Effector CD8-positive, alpha-beta T cell (primary cell): ENCODE measurements at places on chromosomes 1 and 21.
A peak's percentile ranks its signal among the peaks of the same experiment; 100 is the strongest.

- no peak for DNase-seq
Measured at GRCh38 chr1:226739696-226740065, 599 bp upstream of the ITPKB start.

- no peak for DNase-seq
Measured at GRCh38 chr21:38499296-38499695, 1.0 kb upstream of the ERG start.

GRCh38 chr21:33974513-33975468 is 59.2 kb upstream of the ATP5PO start:
- no peak for DNase-seq

GRCh38 chr1:156499842-156500542 is 583 bp downstream of the MEF2D start:
- peak; percentile 42 for DNase-seq

DNA sequence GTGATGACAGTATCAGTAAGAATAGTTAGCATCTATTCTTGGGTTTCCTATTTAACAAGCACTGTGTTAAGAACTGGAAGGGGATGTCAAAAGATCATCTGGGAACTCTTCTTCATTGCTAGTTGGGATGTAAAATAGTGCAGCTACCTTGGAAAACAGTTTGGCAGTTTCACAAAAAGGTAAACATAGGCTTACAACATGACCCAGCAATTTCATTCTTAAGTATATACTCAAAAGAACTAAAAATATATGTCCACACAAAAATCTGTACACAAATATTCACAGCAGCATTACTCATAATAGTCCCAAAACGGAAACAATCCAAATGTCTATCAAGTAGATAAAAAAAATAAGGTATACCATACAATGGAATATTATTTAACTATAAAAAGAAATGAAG is 45.7 kb downstream of the DIPK1A start:
- no peak for DNase-seq

GRCh38 chr1:29461115-29461739 is 224.9 kb downstream of the PTPRU start:
- DNase-seq = no peak

- DNase-seq = no peak
Measured at GRCh38 chr21:44947930-44948331, 8.1 kb downstream of the SLX9 start.

- no peak for DNase-seq
Measured at GRCh38 chr1:91798241-91798648, 87.7 kb downstream of the TGFBR3 start.

- no peak for DNase-seq
Measured at GRCh38 chr1:14997646-14998276, 155.8 kb upstream of the TMEM51 start.

- DNase-seq = no peak
Measured at GRCh38 chr1:174968750-174969244, 30.9 kb upstream of the CACYBP start.

DNA sequence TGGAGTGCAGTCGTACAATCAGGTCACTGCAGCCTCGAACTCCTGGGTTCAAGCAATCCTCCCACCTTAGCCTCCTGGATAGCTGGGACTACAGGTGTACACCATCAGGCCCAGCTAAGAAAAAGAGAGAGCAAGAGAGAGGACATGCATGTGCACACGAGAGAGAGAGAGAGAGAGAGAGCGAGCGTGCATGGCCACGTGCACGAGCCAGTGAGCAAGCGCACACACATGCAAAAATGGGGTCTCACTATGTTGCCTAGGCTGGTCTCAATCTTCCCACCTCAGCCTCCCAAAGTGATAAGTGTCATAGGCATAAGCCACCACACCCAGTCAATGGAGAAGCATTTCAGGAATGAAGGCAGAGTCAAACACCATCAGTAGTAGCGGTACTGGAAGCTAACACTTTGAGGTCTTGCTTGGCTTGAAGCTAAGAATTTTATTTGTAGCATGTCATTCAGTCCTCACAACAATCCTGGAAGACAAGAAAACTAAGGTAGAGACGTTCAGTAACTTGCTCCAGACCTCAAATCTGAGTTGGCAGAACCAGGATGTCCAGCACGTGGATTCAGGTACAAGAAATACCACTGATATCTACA is 14.5 kb downstream of the GNB1 start:
- no peak for DNase-seq

DNA sequence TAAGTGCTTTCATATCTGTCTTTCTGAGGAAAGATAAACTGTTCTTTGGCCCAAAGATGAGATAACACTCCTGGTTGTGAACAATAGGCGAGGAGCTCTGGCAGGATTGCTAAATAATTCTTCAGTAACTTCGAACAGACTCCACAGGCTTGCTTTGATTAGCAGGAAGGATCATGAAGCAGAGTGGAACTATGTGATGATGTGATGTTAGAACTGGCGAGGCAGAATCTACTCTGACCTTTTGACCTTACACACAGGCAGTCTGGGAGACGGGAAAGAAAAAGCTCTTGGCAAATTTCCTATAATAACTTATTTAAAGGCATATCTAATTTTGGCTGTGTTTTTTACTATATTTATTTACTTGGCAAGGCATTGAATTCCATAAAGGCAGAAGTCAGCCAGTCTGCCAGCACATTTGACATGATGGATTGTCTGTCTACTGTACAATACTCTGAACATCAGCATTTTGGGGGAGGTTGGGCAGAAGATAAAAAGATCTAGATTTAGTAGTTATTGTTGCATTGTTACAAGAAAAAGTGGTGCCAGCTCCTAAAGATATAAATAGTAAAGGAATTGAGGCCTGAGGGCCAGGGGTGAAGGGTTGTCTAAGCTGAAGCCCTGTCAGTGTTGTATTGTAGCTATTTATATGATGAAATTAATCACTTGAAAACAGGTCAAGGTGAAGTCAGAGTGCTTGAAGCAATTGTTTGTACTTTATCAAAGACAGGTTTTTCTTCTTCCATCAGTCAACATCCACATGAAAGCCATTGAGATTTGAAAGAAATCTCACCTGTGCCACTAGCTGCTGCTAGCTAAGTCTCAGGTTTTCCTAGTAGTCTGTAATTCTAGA is 708.8 kb downstream of the LTN1 start:
- no peak for DNase-seq

DNA sequence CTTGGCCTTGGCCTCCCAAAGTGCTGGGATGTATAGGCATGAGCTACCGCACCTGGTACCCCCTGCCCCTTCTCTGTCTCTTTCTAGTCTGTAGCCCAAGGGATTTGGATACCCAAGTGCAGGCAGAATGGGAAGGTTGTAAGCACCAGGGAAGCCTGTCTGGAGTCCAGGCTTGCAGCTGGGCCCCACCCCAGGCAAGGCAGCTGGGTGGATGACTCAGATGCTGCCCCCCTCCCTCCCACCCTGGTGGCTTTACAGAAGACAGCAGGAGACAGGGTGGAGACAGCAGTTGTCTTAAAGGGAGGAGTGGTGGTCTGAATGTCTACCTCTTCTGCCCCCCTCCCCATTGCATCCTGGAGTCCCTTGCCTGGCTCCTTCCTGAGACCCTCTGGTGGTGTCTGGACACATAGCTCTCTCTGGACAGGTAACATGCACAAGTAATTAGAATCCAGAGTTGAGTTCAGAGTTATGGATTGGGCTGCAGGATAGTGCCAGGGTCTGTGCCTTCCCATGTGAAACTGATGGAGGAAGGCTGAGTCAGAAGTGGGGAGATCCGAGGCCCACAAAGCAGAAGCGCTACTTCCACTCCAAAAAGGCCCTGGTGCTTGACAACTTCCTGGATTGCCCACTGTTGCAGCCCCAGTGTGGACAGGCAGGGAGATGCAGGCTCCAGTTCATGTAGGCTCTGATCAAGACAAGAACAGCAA is 5.1 kb downstream of the LMNA start:
- no peak for DNase-seq

GRCh38 chr1:203539831-203540546 is 46.0 kb downstream of the OPTC start:
- no peak for DNase-seq

DNA sequence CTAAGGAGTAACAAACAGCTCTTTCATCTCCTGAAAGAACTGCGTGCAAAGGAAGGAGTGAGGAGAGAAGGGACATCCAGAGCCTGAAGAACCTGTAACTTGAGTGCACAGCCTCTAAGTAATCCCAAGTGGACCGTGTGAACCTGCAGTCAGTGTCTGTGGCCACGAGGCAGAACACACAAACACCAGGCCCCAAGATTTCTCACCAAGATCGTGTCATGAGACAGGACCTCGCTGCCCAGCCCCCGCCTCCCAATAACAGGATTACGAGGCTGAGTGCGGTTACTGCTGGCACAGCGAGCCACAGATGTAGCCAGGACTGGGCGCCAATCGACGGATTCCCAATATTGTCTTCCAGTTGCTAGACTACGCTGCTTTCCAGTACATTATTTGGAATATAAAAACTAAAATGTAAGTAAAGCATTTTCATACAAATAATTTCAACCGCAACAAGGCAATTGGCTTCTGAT is 101.3 kb upstream of the SLC25A33 start:
- no peak for DNase-seq

DNA sequence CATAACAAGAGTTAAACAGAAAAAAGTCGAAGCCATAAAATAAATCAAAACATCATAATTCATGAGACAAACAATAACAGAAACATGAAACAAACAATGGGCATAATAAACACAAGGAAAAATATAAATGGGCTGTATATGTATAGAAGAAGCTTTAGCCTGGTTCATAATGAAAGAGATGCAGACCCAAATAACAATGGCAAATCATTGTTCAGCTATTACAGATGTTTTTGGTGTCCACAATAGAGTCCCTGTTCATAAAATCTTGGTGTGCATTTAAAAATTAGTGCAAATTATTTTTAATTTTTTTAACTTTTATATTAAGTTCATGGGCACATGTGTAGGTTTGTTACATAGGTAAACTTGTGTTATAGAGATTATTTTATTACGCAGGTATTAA is 1185.9 kb upstream of the B3GALT2 start:
- no peak for DNase-seq

DNA sequence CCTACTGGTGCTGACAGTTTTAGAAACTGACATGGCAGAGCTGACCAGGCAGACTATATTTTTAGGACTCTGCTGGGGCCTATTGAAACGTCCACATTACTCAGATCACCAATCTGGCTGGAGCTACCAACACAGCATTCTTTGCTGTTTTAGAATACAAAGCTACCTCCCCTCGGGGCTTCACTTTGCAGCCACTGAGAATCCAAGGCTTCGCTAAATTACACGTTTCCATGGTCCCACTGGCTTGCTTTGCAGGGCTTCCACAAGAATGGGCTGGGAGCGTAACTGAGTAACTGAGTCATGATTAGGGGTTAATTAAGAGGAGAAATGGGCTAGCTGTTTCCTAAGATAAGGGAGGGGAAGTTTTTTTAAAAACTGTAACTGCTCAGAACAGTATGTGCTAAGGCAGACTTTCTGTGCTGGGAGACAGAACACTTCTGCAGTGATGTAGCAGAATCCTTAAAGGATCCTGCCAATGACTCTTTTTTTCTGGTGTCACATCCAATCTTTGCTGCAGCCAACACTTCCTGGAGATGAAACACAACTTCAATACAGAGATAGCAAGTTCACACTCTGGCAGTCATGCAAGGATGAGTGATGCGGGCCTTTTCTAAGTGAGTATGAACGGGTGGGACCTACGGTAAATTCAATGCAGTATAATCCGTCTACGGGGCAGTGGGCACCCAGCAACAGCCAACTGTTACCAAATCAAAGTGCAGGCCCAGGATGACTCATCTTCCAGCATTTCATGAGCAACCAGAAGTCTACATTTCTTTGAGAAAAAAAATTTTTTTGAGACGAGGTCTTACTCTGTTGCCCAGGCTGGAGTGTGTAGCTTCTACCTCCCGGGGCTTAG is 21.5 kb downstream of the NDUFS5 start:
- DNase-seq = no peak

DNA sequence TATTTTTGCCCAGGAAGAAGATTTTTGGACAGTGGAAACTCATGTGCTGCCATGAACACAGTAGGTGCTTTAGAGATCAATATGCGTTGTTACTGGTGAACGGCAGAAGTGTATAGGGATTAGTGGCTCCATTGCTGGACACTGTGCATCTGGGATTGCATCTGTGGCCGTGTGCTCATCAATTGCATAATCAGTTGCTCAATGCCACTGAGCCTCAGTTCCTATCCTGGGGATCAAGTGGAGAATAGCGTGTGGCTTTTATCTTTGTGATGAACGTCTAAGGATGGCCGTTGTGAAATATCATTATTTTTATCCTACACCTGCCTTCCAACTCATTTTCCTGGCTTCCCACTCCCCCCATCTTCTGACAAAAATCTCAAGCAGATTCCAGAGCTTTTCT is 5.4 kb downstream of the TNN start:
- DNase-seq = no peak

DNA sequence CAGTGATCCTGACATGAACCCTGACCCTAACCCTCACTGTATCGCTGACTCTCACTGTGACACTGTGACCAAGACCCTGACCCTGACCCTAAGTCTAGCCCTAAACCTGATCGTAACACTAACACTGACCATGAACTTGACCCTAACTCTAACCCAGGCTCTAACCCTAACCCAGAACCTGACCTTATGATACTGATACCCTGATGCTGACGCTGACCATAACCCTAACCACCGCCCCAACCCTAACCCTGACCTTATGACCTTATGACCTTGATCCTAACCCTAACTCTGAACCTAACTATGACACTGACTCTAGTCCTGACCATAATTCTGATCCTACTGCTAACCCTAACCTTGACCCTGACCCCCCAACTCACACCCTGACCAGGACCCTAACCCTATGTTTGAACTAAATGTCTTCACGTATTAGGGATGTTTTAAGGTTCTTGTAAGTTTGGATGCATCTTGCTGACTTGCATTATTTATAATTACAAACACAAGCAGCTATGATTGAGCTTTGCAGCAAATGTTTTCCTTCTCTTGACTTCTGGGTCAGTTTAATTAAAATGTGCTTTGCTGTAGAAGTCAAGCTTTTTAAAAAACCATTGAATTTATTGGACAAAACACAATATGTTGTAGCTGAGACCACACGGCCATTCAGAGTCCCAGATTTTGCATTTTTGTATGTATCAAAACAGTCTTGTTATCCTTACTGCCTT is 23.9 kb upstream of the PRSS38 start:
- DNase-seq = no peak

DNA sequence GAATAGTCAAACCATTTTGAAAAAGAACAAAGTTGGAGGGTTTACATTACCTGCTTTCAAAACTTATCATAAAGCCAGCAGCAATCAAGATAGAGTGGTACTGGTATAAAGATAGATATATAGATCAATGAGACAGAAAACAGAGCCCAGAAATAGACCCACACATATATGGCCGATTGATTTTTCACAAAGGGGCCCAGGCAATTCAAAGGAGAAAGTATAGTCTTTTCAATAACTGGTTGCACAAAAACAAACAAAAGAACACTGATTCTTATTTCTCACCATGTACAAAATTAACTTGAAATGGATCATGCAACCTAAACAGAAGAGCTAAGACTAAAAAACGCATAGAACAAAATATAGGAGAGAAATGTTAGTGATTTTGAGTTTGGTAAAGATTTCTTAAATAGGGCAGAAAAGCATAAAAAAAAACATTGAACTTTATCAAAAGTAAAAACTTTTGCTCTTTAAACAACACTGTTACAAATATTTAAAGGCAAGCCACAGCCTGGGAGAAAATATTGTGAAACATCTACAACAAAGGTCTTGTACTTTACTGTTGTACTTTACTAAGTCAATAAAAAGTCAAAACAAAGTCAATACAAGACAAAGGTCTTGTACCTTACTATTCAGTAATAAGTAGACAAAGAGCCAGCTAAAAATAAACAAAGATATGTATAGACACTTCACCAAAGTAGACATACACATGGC is 50.2 kb downstream of the ST3GAL3 start:
- DNase-seq = no peak
